ENCODE measurements at places on chromosomes 6 and 20.

GRCh38 chr6:26544473-26544872 is 6.3 kb downstream of the HMGN4 start:
- DNase-seq, result no peak

DNA sequence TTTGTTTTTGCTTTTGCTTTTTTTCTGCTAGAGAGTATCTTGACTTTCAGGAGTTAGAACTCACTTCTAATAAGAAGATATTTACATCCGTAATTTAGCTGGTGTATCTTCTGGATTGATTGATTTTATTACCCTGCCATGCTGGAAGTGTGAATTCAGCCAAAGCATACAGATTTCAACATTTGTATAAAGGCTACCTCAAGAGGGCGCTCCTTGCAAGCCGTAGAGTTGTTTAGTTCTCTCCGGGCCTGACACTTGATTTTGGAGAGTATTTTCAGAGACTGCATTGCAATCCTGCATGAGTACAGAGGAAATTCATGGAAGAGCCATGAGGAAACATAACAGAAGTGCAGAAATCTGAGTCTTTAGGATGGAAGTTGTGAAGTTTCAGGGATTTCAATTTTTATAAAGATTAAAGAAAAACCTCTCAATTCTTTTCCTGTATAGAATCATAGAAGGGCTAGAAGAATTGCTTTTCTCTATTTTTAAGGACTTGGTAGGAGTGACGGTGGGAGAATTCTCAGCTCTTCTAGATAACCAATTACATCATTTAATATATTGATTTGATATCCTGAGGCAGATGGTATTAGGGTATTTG is 66.7 kb upstream of the TIAM2 start:
- DNase-seq, result peak; percentile 69

- no peak for DNase-seq
Observed at GRCh38 chr20:33852626-33853506, 41.7 kb downstream of the CHMP4B start.

DNA sequence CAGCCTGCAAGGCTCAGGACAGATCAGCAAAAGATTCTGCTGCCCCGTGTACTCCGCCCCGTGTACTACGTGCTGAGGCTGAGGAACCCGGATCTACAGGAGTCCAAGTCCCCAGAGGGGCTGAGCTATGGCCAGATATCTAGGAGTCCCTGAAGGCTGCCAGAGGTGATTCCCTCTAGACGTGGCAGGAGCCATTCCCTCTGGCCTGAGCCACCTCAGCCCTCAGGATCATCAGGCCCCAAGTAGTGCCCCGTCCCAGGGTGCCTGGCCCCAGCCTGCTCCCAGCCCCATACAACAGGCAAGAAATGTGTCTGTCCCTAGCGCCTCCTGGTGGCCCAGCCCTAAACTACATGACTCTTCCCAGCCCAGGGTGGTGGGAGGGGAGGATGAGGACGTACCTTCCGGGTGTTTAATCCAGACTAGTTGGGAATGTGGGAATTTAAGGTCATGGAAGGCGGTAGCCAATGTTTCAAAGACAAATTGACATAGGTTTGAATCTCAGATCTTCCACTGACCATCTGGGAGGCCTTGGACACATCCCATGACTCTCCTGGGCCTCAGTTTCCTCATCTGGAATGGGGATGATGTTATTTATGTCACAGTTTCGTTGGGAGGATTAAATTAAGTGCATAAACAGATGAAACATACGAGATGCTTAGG is 49.4 kb upstream of the PTPN1 start:
- DNase-seq, result peak; percentile 44

DNA sequence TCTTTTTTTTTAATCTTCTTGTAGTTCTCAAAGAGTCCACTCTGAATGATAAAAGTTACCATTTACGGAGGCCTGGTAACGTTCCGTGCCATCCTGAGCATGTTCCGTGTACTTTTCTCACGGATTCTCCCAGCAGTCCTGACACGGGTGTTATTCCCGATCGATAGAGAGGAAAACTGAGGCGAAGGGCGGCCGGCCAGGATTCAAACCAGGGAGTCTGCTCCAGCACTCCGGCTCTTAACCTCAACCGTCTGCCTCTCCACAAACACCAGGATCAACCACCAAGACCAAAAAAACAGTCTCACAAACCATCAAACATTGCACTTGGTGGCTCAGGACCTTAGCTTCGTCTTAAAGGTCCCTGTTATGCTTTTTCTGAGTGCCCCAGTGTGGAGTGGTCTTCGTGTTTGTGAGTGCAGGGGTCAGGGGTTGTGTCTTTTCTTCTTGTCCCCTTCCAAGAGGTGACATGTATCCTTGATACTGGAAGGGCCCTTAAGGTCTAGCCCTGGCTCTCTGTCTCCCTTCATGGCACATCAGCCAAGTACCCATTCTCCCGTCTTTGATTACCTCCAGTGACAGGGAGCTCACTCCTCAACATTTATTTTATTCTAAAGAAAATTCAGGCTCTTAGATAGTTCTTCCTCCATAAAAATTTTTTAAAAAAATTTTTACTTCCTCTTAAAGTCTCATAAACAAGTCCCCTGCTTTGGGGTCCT is 35.1 kb downstream of the SRC start:
- DNase-seq, result no peak

GRCh38 chr6:138662471-138662870 is 111.1 kb upstream of the CCDC28A start:
- DNase-seq, result no peak

GRCh38 chr20:54028276-54029011 is 42.0 kb downstream of the BCAS1 start:
- DNase-seq, result no peak

GRCh38 chr6:134519465-134519864 is 201.6 kb upstream of the SGK1 start:
- no peak for DNase-seq

DNA sequence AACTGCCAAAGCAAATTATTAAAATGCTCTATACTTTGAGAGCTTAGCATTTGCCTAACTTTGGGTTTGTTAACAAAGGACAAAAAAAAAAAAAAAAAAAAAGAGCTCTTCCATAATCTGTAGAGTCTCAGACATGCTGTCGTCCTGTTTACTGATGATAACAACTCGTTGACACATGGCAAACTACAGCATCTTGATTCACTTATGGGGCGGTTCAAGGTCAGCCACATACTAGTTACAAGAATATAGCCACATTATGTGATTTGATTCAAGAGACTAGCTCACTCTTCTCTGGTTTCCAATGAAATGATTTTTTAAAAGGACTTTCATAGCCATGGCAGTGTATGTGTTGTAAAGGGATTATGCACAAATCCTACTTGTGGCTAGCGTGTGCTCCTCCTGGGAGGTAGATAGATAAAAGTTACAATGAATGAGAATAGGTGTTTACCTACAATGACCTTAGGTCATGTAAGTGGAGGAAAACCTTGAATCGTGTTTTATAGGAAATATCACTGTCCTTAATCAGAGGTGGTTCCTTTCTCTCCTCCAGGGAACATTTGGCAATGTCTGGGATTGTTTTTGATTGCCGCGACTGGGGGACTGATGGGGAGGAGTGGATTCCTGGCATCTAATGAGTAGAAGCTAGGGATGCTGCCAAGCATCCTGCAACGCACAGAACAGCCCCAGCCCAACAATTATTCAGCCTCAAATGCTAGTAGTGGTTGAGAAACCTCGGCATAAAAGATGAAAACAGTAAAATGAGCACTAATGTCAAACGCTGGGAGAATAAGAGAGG is 969.2 kb upstream of the SLC35B3 start:
- no peak for DNase-seq

DNA sequence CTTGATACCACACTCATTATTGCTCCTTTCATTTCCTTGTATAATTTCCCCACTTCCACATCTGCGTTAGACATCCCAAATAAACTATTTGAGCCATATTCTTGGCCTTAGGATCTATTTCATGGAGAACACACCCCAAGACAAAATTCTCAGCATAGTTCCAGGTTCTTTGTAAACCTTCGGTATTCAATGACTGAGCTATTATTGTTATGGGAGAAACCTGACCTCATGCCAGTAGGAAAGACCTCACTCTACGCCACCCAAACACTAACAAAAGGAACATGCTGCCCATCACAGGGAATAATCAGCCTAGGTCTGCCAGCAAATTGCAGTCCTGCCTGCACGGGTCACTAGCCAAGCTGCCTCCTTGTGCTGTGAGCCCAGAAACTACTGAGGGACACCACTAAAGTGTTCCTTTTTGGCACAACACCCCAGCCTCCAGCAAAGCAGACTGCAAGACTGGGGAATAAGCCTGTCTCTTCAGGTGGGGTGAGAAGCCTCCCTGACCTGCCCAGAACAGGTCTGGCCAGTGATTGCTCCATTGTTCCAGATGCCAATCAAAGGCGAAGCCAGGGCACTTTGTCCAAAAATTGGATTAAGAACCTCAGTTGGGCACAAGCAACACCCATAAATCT is 371.8 kb downstream of the MAFB start:
- no peak for DNase-seq

Data from NCI-H1092 (cell line).